Stimulated activated CD8-positive, alpha-beta memory T cell treated with anti-CD3 and anti-CD28 coated beads, Interleukin-4, amount 100 ng/mL, for 4 hours (primary cell): ENCODE measurements at places on chromosomes 2 and 18.

- no peak for DNase-seq
Measured at GRCh38 chr2:126643972-126644371, 12.0 kb upstream of the GYPC start.

- no peak for DNase-seq
Measured at GRCh38 chr2:188576651-188577050, 285.0 kb downstream of the GULP1 start.

DNA sequence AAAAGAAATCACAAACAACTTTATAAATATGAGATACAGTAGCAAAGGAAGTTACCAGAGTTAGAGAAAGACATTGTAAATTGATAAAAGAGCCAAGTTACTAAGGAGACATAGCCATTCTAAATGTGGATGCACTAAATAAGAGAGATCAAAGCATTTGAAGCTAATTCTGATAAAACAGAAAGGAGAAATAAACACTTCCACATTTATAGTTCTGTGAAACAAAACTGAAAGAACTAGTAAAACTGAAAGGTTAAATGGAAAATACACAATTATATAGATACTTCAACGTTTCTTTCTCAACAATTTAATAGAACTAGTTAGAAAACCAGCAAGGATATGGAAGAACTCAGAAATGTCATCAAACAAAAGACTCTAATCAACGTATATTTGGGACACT is 309.0 kb upstream of the CDH2 start:
- no peak for DNase-seq

- DNase-seq, result no peak
Measured at GRCh38 chr18:26703170-26703930, 155.0 kb upstream of the KCTD1 start.

- no peak for DNase-seq
Measured at GRCh38 chr18:13623348-13623747, 103.0 kb downstream of the FAM210A start.

DNA sequence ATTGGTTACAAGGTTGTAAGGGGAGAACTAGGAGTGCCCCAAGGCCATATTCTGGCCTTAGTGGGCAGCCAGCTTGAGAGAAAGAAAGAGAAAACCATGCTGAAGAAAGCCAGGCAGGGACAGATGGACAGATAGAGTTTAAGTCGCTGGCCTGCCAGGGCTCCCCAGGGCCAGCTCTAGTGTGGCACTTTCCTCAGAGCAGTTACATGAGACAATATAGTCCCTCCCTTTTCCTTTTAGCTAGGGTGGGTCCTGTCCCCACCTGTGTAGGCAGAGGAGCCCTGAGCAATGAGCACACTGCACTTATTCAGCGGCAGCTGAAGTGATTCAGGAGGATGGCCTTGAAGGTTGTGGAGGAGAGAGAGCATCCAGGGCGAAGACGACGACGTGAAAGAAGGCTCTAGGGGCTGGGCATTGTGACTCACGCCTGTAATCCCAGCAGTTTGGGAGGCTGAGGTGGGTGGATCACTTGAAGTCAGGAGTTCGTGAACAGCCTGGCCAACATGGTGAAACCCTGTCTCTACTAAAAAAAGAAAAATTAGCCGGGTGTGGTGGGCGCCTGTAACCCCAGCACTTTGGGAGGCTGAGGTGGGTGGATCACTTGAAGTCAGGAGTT is 152.0 kb upstream of the SLC1A4 start:
- no peak for DNase-seq

DNA sequence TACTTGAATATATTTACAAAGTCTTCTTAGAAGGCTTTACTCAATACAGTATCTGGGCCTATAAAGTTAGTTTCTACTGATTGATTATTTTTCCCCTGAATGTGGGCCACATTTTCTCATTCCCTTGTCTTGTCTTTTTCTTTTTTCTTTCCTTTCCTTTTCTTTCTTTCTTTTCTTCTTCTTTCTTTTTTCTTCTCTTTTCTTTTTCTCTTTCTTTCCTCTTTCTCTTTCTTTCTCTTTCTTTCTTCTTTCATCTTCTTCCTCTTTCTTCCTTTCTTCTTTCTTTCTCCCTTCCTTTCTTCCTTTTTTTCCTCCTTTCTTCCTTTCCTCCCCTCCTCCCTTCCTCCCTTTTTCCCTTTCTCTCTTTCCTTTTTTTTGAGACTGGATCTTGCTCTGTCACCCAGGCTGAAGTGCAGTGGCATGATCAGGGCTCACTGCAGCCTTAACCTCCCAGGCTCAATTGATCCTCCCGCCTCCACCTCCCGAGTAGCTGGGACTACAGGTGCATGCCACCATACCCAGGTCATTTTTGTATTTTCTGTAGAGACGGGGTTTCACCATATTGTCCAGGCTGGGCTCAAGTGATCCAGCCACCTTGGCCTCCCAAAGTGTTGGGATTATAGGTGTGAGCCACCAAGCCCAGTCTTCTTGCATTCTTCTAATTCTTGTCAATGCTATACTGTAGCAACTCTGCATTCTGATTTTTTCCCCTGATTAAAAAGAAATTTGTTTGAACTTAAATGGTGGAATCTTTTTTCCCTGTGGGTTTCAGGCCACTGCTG is 133.1 kb upstream of the FBXO11 start:
- DNase-seq, result no peak

- DNase-seq, result no peak
Measured at GRCh38 chr18:22250591-22250996, 81.2 kb downstream of the GATA6 start.

GRCh38 chr2:44347526-44347925 is 13.8 kb downstream of the PREPL start:
- no peak for DNase-seq

GRCh38 chr2:225584796-225585195 is 185.3 kb downstream of the NYAP2 start:
- DNase-seq, result no peak

- DNase-seq, result no peak
Measured at GRCh38 chr2:12114816-12115215, 368.4 kb downstream of the LPIN1 start.

DNA sequence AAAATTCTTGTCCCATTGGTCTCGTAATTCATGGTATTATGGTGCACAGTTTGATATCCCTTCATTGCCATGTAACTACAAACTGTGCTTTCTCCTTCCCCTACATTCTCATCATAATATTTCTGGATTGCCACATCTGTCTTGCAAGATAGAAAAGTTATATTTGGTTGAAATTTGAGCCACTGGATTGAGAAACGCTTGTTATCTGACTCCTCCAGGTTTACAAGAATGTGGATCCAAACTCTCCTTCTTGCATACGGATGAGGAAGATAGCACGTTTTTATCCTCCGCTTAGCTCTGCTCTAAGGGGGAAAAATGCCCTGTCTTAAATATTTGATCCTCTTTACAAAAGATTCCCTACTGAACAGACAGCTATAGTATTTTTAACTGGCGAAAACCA is 438.2 kb downstream of the TSN start:
- no peak for DNase-seq

- no peak for DNase-seq
Measured at GRCh38 chr2:10428924-10429323, 19.2 kb downstream of the ODC1 start.

DNA sequence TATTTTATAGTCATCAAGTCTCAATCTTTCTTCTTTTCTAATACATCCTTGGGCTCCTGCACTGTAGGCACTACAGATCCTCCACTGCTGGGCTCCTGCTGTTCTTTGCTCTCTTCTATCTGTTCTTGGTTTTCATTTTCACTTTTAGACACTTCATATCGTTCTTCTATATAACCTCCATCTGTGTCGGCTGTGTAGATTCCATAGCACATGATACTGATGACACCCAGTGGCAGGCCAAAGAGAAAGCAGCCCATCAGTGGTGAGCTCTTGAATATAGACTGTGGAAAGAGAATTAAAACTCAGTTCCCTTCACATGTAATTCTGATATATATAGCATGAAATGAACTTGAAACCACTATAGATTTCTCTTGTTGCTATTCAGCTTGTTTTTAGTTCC is 38.0 kb downstream of the TMX3 start:
- no peak for DNase-seq

GRCh38 chr18:22900558-22901238 is 32.4 kb upstream of the RBBP8 start:
- no peak for DNase-seq

- DNase-seq, result no peak
Measured at GRCh38 chr2:199449455-199449854, 8.3 kb downstream of the SATB2 start.

DNA sequence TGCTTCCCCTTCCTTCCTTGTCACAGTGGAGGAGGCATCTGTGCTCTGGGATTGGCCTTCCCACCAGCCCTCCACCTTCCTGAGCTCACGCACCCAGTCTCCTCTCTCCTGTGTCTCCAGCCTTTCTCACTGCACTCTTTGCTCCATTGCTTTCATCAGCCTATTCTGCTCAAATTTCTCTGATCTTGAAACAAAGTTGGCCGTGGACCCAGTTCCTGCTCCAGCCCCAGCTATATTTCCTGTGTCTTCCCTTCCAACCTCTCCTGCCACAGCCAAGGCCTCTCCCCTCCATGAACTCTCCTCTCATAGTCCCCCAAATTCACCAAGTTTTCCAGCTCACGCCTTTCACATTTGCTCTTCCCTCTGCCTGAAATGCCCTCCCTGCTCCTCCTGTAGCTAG is 226.6 kb upstream of the AGAP1 start:
- DNase-seq, result no peak

DNA sequence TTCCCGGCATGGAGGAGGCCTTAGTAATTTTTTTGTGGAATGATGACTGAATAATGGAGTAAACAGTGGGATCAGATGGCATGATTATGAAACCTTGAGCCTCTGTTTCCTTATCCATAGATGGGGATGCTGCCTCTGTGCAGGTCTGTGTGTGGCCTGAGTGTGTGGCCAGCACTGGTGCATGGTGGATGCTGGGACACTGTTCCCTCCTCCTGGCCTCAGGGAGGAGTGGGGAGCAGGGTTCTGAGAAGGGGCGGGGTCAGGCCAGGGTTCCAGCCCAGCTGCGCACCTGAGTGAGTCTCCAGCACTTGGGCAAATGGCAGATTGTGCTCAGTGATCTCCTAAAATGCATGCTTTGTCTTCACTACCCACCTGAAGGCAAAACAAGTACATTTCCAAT is 66.4 kb downstream of the DCDC2C start:
- DNase-seq, result no peak

GRCh38 chr18:57164401-57164800 is 17.5 kb downstream of the BOD1L2 start:
- no peak for DNase-seq

- DNase-seq, result no peak
Measured at GRCh38 chr2:18119883-18120282, 241.4 kb downstream of the KCNS3 start.

DNA sequence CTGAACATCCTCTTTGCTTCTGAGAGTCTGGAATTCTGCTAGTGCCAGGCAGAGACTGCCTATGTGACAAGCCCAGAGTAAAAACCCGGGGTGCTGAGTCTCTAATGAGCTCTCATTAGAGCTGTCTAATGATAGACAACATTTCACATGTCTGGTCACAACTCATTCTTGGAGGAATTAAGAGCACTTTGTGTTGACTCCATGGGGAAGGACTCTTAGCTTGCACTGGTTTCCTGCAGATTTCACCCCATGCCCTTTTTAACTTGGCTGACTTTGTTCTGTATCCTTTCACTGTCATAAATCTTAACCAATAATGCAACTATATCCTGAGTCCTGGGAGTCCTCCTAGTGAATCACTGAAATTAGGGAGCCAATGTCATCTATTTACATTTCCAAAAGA is 33.5 kb downstream of the FBXO15 start:
- DNase-seq, result no peak

DNA sequence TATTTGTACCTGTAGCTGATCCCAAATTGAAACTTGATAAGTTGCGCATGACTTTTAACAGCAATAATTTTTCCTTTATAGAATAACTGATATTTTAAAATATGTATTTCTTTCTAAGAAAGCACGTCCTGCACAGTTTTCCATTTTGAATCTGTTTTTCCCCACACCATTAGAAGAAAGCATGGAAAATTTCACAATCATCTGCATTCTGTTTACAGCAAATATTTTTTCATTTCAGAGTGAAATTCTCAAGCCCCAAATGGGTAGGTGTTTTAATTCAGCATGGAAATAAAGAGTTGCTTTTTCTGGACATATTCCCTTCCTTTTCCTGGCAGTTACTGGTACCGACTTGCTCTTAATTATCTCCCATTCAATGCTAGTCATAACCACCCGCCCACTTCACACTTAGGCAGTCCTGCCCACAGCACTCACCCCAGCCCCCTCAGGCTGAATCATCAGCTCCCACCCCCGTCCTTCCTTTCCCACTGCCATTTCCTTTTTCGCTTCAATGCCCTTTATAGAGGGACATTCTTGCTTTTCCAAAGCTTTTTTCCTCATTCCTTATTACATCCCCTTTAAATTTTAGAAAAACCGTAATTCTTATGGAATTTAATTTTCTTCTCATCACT is 89.2 kb upstream of the GLS start:
- DNase-seq, result peak; percentile 35

DNA sequence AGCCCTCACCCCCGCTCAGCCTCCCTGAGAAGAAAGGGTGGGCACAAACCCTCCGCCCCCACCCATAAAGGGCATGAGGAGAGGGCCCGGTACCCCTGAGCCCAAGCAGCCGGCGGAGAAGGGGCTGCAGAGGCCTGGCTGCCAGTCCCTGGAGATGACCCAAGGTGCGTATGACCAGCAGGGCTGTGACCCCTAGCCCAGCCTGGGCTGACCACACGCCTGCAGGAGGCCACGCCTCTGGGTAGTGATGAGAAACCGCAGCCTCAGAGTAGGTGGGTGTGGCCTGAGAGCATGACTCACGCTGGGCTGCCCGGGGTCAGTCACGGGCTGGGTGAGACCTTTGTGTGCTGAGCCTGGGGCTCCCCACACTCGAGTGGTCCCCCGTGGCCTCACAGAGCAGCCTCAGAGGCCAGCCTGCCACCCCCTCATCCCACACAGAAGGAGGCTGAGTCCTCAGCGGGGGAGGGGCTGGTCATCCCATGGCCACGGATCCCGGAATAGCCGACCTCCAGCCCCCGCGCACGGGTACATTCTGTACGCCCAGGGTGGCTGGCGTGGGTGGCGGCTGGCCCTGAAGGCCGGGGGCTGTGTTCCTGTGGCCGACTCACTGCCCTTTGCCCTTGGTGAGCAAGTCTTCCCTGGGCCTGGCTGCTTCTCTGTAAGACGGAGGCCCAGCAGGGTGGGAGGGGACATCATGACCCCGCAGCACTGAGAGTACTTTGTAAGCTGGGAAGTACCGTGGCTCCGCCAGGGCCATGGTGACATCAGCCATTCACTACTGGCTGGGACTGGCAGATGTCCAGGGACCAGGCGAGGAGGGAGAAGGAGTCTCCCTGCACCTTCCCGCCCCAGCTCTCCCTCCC is 110.8 kb upstream of the OTOS start:
- no peak for DNase-seq

DNA sequence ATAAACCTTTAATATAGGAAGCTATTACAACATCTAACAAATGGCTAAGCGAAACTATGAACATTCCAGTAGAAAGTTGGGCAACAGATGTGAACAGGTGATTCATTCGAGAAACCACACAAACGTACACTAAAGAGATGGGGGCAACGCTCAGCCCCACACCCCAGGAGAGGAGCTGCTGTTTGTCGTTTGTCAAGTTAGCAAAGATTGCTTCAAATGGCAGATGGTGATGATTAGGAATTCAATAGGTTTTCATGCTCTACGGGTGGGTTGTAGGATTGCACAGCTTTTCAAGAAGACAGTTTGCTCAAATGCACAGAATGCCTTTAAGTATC is 154.7 kb upstream of the HDAC4 start:
- no peak for DNase-seq
